ENCODE measurements at places on chromosomes 2 and 18.

DNA sequence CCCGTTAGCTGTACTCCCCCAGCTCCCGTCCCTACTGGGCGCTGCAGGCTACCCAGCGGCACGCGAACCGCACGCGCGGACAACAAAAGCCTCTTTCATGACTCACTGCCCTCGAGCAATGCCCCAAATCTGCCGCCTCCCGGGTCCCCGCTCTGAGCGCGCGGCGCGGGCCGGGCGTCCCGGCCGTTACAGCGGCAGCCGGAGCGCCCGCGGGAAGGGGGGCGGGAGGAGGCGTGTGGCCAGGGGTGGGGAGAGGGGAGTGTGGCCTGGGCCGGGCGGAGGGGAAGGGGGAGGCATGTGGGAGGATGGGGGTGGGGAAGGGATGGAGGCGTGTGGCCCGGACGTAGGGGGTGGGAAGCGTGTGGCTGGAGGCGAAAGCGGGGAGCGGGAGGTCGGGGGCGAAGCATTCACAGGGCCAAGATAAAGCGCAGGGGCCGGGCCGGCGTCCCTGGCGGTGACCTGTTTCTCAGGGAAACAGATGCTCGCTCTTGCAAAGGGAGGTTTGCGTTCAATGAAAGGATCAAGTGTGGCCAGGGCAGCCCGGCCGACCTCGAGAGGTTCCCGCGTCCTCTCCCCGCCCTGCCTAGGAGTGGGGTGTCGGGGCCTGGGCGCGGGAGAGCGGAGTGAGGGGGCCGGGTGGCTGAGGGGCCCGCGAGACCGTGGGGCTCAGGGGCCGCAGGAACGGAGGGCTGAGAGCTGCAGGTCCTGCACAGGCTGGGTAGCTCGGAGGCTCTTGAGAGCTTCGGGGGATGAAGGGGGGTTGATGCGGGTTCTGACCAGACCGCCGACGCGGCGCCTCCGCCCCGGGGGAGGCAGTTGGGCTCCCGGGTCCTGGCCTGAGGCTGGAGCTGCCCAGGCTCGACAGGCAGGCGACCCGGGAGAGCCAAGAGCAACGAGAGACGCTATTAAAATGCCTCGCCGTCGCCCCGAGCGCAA, 3.5 kb upstream of the NEUROD1 start:
- DNase-seq: peak; percentile 83

- DNase-seq: no peak
Observed at GRCh38 chr2:2638547-2639220, 307.6 kb upstream of the MYT1L start.

DNA sequence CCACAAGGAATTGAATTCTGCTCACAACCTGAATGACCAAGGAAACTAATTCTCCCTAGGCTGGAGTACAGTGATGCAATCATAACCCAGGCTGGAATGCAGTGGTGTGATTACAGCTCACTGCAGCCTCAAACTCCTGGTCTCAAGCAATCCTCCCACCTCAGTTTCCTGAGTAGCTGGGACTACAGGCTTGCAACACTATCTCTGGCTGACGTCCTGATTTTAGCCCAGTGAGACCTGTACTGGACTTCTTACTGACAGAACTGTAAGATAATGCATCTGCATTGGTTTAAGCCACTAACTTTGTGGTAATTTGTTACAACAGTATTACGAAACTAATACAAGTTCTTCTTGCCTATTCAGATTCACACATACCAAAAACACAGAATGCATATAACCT, 9.5 kb upstream of the KDSR start:
- no peak for DNase-seq

- DNase-seq: peak; percentile 44
Observed at GRCh38 chr2:133561045-133561852, 7.0 kb downstream of the NCKAP5 start.

DNA sequence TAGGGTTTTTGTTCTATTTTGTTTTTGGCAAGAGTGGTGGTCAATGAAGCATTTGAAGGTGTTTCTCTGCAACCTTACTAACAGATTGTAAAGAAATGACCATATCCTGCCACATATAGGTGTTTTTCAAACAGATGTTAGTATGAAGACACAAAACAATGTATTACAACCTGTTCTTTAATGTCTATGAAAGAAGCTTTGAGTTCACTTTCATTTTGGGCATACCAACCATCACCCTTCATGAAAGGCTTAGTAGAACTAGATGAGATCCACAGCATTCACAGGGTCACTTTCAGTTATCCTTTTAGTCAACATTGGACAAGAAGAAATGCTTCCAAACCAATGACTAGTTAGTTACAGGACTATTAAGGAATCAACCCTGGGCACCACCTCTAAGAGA, 95.1 kb downstream of the EHBP1 start:
- DNase-seq: no peak

DNA sequence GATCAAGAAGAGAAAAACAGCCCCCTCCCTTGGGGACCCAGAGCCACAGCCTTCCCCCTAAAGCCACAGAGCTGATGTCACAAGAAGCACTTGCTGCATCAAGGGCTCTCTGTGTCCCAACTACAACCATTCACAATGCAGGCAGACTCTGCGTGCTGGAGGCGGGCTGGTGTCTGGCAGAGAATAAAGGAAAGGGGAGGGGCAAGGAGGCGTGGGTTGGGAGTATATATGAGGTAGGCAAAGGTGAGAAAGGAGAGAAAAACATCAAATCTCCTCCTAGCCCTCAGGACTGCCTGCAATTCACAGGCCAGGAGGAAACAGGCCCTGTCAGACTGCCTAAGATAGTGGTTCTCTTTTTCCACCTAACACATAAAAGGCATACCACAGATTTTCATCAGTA, 48.8 kb upstream of the IHH start:
- no peak for DNase-seq

Measured in DMS53 (cell line).